Endothelial cell of umbilical vein (primary cell): ENCODE measurements at places on chromosomes 5 and 9.

GRCh38 chr9:124357721-124358361 lies 57.4 kb downstream of the PSMB7 start:
- no peak for DNase-seq

DNA sequence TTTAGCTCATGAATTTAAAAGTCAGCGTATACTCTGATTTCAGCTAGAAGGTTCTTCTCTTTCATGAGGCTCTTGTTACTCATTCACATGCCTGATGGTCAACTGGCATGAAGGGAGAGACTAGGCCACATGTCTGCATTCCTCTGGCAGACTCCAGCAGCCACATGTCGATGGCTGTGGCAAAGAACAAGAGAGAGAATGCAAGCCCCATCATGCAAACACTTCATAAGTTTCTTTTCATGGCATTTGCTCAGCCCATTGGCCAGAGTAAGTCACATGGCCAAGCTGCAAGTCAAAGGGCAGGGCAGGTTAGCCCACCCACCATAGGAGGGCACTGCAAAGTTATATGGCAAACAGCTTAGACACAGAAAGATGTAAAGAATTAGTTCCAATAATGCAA lies 5.4 kb downstream of the KCNV2 start:
- DNase-seq: no peak

- no peak for DNase-seq
These were observed 20.5 kb upstream of the SHB start for GRCh38 chr9:38089387-38090165.

DNA sequence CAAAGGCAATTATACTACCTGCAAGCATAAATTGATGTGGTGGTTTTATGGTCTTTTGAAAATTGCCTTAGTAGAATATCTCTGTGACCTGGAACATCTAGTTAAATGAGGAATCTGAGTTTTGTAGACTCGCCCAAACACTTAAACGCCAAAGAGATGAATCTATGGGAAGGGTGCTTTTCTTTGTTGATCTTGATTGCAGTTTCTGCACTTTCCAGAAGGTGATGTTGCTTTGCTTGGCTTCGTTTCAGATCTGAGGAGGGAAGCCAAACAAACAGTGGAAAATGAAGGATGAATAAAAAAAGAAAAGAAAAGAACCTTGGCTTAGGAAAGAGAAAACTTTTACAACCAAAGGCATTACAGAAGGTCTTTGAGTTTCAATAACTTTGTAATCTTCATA lies 1021.2 kb downstream of the NR2F1-AS1 start:
- peak; percentile 73 for DNase-seq

DNA sequence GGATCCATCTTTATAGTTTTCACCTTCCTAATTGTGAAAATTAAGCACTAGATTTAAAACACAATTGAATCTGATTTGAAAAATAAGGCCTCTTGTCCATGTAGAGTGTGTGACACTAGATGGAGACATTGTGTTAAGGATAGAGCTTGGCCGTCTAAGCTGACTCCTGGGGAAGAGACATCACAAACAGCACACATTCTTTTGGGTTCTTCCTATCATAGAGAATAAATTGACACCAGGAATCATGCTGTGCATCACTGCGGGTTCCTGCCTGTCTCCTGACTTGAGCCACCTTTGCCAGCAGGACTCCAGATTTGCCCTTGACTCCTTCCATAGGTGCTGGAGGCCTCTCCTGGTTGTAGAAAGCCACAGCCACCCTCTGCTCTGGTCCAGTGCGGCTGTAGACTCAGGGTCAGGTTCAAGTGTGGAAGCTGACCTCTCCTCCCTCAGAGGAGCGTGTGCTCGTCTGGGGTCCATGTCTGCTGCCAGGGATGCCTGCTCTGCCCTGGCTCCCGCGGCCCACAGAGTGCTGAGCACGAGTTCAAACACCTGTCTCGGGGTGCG lies 11.2 kb downstream of the ROPN1L start:
- peak; percentile 87 for DNase-seq

- DNase-seq: no peak
These were observed 243.7 kb downstream of the CWC27 start for GRCh38 chr5:65012301-65012892.

DNA sequence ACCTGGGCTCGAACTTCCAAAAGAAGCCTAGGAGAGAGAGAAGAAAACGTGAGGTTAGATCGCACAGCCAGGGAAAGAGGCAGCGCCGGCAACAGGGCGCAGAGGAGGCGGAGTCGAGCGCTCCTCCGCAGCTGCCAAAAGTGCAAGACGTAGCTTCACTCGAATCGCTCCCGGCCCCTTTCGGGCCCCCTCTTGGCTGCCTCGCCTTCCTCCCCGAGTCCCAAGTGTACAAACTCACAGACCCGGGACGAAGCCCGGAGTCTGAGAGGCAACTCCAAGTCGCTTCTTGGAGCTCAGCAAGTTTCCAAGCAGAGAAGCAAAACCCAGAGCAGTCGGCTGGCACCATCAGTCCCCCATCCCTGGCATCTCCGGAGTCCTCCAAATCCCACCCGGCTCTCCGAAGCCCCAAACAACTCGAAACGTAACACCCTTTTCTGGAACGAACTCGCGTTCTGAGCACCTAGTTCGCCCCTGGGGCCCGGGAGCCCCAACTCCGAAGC lies 1.2 kb downstream of the MIER3 start:
- peak; percentile 74 for DNase-seq

GRCh38 chr9:122070728-122071515 lies 22.2 kb downstream of the TTLL11 start:
- DNase-seq: no peak

DNA sequence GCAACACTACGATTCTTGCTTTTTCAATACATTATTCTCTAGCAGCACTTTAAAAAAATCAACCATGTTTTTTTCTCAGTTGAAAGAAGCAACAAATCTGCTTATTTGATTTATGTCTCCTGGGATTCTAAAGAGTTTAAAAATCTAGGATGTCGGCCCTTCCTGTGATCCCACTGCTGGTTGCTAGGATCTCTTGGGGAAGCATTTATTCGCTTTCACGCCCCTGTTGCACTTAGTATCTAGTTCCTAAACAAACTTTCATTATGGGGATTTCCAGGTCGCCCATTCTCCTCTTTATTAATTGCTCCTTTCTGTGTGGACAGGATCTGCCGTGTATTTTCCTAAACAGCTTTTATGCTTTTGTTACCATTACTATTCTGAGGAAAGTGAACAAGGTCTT lies 313.5 kb downstream of the AGTPBP1 start:
- DNase-seq: no peak

DNA sequence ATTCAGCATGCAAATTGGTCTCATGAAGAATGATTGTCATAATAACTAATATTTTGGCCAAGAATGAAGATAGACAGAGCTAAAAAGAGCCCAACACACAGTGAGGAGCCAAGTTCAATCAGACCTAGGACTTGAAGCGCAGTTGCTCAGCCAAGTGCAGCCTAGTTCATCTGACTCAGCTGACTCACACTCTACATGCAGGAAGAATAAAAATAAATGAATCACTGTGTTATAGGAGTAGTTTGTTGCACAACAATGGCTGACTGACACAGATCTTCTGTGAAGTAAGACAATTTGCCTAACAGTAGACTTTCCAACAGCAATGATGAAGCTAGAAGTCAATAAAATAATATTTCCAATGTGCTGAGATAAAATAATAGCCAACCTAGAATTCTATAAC lies 261.5 kb downstream of the CEMIP2 start:
- no peak for DNase-seq

DNA sequence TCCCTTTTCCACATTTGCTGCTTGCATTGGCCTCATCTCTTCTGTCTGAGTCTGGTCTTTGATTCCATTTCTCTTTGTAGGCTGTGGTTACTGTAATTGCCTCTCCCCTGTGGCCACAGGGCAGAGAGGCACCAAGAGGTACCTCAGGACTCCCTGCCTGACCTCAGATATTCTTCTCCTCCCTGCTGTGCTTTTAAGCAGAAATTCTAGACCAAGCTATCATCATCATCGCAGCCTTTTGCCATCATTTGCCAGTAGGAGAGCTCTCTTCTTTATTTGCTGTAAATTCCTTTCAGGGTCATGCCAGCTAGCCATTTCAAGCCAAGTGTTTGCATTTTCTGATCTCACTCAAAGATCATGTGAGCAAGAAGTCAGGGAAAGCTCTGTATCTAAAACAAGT lies 369.6 kb downstream of the ICE1 start:
- no peak for DNase-seq

DNA sequence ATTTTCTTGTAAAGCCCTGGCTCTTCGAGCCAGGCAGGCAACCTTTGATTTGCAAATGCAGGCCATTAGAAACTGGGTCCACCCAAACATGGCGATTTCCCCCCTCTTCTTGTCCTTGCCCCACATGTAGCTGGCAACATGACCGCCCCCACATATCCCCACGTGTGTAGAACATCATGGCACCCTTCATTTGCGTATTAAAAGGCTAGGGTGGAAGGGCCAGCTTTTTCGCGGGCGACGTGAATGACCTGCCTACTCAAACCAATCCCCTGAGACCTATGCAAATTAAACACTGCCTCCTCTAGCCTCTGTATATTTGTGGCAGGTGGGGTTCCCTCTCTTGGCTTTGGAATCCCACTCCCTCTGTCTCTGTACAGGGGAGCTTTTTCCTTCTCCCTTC lies 107.0 kb upstream of the CLINT1 start:
- no peak for DNase-seq

DNA sequence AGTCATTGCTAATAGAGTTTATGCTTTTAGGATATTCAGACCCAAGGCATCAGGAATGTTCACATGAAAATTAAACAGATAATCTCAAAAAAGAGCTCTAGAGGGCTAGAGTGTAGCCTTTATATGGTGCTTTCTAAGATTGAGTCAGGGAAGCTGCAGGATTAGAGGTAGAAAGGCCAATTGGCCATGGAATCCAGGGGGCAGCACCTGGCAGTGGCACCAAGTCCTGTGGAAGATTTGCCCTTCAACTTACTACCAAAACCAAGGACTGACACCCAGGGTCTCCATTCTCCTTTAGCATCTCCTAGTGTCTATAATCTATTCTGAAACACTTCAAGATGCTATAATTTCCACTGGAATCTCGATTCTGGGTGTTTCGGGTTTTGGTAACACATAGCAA lies 112.4 kb downstream of the ACER2 start:
- DNase-seq: no peak

GRCh38 chr9:97704345-97704677 lies 7.2 kb upstream of the XPA start:
- DNase-seq: no peak

DNA sequence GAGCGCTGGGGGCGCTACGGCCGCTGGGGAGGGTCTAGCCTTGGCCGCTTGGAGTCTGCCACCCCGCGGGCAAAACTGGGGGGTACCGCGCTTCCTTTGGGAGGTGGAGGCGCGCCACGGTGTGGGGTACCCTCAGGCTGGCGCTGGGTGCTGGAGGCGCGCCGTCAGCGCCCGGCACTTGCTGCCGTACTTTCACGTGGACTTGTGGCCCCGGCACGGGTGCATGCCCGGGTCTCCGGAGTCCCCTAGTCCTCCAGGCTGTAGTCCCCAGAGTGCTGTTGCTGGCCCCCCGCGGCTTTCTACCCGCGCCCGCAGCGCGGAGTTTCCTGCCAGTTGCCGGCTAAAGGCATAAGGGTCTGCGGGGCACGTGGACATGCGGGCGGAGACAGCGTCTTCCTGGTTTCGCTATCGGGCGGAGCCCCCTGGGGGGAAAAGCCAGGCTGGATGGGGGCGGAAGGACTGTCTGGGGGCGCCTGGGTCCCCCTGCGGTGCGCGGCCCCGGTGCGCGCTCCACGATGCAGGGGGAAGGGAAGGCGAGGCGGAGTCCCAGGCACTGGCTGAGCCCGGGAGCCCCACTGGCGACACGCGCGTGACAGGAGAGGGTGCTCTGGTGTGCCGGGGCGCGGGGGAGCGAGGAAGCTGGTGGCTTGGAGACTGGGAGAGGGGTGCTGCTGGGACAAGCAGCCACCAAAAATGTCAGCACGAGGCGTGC lies 666 bp downstream of the PPARGC1B start:
- peak; percentile 31 for DNase-seq

DNA sequence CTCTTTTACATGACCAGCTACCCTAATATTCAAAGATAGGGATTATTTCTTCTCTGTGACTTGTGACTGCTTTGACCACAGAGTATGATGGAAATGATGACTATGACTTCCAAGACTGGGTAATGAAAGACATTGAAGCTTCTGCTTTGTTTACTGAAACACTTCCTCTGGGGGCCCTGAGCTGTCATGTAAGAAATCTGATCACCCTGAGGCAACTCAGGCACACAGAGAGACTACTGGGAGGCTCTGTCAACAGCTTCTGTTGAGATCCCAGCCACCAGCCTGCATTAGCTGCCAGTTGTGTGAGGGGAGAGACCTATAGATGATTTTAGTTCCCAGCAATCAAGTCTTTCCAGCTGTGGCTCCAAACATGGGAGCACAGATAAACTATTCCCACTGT lies 76.5 kb downstream of the KCTD16 start:
- DNase-seq: no peak

GRCh38 chr5:61837788-61838187 lies 468.2 kb upstream of the KIF2A start:
- DNase-seq: no peak

GRCh38 chr9:35760651-35761050 lies 6.6 kb upstream of the MSMP start:
- DNase-seq: peak; percentile 94

DNA sequence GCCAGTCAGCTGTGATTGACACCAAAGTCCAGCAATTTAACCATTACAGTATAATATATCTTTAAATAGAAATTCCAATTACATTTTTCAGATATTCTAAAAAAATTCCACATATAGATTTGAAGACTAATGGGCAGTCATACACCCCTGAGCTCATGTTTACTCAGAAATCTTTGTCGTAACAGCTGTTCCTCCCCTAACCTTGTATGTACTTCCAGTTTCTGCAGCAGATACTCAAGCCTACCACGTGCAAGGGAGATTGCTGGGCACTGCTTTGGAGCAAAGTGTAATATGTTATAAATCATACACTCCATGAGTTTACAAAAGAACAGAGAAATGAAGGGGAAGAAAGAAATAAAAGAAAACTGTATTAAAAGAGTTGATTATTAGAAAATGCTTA lies 241.2 kb downstream of the TRIM32 start:
- no peak for DNase-seq

- peak; percentile 46 for DNase-seq
These were observed 129.6 kb downstream of the TLE1 start for GRCh38 chr9:81559709-81560108.

DNA sequence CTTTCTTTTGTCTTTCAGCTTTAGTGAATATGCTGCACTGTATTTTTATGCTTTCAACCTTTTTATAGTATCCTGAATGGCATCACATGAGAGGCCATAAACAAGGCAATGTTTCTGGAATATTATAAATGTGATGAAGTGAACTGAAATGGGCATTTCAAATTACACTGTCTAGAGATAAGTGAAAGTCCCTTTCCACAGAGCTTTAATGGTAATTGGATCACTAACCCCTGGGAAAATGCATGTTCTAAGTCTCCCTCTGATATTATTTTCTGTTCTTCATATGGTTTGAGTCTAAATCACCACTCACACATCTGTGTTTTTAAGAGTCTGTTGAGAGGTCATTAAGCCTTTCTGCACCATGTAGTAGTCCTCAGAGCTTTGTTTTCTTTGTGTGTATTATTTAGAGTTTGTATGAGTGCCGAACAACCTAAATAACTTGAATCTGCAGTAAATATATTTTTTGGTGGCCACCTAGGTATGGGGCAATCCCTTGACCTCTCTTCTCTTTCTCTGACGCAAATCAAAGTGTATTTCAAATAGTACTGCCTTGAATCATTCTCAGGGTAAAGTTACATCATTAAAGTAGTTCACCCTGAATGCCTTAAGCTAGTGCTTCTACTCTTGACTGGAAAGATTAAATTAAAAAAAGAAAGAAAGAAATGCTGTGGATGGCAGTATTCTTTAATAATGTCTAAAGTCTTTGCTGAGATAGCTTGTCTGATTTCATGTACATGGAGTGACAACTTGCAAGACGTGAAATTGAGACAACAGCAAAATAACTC lies 1931.0 kb upstream of the CDH6 start:
- DNase-seq: no peak
